Natural killer cell treated with Interleukin-12 subunit alpha and Interleukin-12 subunit beta and Interleukin-15 and Interleukin-18, amount 100 ng/mL, for 72 hours (primary cell): ENCODE measurements at places on chromosomes 3 and 15.

- no peak for DNase-seq
- no peak overlapping the region for H3K27ac ChIP-seq
- H3K4me3 ChIP-seq: no peak overlapping the region
Measured at GRCh38 chr3:187639927-187640568, 30.1 kb downstream of the SST start.

DNA sequence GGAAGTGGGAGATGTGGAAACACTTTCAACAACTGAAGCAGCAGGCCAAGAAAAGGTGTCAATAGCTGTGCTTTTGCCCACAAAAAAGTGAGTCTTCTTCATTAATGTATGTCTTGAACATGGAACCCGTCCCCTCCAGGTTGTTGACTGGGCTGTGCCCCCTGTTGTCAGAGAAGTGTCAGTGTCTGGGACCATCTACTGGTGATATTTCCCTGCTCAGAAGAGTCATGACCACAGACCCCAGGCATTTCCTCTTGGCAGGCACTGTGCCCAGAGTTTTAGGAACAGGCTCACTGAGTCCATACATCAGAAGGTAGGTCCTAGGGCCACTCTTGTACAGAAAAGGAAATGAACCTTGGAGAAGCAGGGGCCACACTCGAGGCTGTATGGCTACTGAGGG, 54.8 kb upstream of the LARS2 start:
- no peak overlapping the region for H3K27ac ChIP-seq
- DNase-seq: no peak
- H3K27me3 ChIP-seq: peaks cover 24% of the 10 kb centered on the region
- no peaks in the 10 kb centered on the region for H3K4me1 ChIP-seq
- H3K36me3 ChIP-seq: no peaks in the 10 kb centered on the region
- H3K4me3 ChIP-seq: no peak overlapping the region

DNA sequence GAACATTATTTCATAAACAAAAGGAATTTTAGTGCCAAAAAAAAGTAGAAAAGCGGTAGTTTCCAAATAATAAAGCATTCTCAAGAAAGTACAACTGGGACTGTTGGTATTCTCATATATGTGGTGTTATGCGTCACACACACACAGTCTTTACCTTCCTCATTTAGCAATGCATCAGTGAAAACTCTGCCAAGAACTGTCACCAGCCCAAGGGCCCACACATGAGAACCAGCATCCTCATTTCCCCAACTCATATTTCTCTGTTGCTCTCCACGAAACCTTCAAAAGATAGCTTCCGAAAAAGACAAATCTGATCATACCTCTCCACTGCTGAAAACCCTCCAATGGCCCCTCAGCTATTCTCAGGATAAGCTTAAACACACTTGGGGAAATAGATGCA, 150.7 kb downstream of the CADPS start:
- no peaks in the 10 kb centered on the region for H3K4me1 ChIP-seq
- H3K36me3 ChIP-seq: no peaks in the 10 kb centered on the region
- DNase-seq: no peak
- H3K27me3 ChIP-seq: no peaks in the 10 kb centered on the region

GRCh38 chr3:60102154-60102553, 1052.3 kb upstream of the CFAP20DC start:
- H3K4me3 ChIP-seq: no peak overlapping the region
- H3K4me1 ChIP-seq: peaks cover 16% of the 10 kb centered on the region
- no peaks in the 10 kb centered on the region for H3K27me3 ChIP-seq

GRCh38 chr3:33791477-33792166, 6.8 kb upstream of the PDCD6IP start:
- H3K4me3 ChIP-seq: peak overlapping the region; percentile 38
- H3K27ac ChIP-seq: peak overlapping the region; percentile 22
- H3K4me1 ChIP-seq: peaks cover 13% of the 10 kb centered on the region
- DNase-seq: peak; percentile 68
- no peaks in the 10 kb centered on the region for H3K36me3 ChIP-seq

- no peak overlapping the region for H3K4me3 ChIP-seq
- no peak for DNase-seq
- no peak overlapping the region for H3K27ac ChIP-seq
- peaks cover 10% of the 10 kb centered on the region for H3K4me1 ChIP-seq
- no peaks in the 10 kb centered on the region for H3K36me3 ChIP-seq
Measured at GRCh38 chr3:114155370-114155821, 23.5 kb downstream of the DRD3 start.

DNA sequence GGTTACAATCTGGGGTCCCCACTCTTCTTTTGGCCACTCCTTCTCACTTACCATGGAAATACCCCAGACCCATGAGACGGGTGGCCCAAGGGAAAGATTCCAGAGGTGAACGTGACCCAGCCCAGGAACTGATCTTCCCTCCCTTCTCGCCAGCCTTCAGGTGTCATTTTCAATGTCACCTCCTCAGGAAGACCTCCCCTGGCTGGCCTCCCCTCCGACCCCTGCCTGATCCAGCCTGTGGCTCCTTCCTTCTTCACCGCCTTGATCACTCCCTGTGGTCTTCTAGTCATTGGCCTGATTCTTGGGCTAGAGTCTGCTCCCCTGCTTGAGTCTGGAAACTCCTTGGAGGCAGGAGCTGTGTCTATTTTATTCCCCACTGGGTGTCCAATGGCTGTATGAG, 146.1 kb downstream of the SMAD6 start:
- H3K27me3 ChIP-seq: peaks cover 18% of the 10 kb centered on the region
- no peaks in the 10 kb centered on the region for H3K36me3 ChIP-seq

DNA sequence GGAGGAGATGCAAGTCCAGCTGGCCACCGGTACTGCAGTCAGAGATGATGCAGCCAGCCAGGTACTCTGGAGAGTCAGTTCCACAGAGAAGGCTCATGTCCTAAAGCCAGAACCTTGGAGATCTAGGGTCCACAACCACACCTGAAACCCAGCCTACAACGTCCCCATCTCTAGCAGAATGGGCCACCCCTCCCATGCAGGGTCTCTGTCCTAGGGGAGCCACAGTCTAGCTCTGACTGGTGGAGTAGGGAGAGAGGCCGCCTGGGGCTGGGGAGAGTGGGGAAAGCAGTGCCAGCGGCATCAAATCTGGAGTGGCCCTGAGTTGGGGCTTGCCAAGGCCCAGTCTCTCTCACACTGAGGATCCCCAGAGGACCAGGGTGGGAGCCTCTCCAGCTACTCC, 43.5 kb downstream of the PTH1R start:
- no peak for DNase-seq
- peaks cover 45% of the 10 kb centered on the region for H3K4me1 ChIP-seq
- no peak overlapping the region for H3K4me3 ChIP-seq
- H3K27me3 ChIP-seq: no peaks in the 10 kb centered on the region

GRCh38 chr3:71031181-71031580, 552.3 kb downstream of the FOXP1 start:
- H3K27me3 ChIP-seq: no peaks in the 10 kb centered on the region
- DNase-seq: no peak
- H3K36me3 ChIP-seq: no peaks in the 10 kb centered on the region
- peaks cover 45% of the 10 kb centered on the region for H3K4me1 ChIP-seq
- peak overlapping the region; percentile 64 for H3K27ac ChIP-seq
- H3K4me3 ChIP-seq: no peak overlapping the region

GRCh38 chr3:45798034-45798433, 1.7 kb upstream of the SLC6A20 start:
- peaks cover 12% of the 10 kb centered on the region for H3K4me1 ChIP-seq
- peaks cover 58% of the 10 kb centered on the region for H3K27me3 ChIP-seq
- H3K27ac ChIP-seq: no peak overlapping the region
- H3K36me3 ChIP-seq: no peaks in the 10 kb centered on the region
- DNase-seq: no peak

DNA sequence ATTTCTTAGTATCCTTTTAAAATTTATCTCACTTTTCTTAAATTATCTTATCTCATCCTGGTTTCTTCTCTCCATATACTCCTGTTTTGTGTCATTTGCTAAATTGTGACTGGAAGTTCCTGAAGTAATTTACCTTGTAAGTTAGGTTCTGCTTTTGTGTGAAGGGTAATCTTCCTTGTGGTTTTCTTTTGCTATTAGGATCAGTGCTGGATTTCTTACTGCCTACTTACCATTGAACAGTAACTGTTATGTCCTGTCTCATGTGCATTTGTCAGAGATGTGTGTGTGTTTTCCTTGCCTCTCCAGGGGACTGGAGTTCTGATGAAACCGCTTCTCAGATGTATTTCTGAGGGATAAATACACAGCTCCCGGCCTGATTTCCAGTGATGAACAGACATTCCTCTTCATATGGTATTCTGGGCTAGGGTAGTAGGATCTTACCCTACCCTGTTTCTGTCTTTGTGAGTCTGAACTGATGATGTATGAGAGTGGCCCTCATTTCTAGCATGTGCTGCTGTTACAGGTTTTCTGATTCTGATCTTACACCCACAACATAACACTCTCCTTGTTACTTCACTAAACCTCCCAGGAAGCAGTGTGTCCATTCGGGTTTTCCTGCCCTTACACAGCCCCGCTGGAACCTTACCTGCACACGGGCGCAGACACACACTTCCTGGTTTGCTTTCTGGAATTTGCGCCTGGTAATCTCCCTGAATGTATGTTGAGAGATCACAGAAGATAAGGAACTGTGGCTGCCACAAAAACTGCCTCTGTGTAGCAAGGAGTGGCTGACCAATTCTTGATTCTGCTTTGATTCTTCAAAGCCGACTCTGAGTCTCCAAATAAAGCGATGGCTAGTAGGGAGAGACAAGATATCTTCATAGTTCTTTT, 14.7 kb downstream of the PAK2 start:
- peaks cover 31% of the 10 kb centered on the region for H3K36me3 ChIP-seq
- H3K4me3 ChIP-seq: no peak overlapping the region
- peak overlapping the region; percentile 56 for H3K27ac ChIP-seq
- no peak for DNase-seq
- peaks cover 48% of the 10 kb centered on the region for H3K4me1 ChIP-seq

DNA sequence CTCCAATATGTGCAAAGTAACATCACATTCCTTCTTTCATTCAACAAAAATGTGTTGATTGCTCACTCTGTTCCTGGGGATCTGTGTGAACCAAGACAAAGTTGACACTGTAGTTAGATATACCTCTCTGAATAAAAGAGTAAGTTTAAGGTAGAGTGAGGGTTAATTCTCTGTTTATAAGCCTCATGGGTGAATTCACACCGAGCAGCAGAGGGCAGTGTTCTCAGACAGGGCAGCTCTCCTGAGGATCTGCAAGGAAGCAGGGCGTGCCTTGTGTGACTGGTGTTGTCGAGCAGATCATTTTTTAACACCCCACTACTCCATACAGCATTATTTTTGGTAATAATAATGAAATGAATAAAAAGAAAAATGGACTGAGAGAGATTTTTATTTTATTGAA, 34.4 kb downstream of the PAQR9 start:
- no peak overlapping the region for H3K4me3 ChIP-seq
- H3K27me3 ChIP-seq: peaks cover 15% of the 10 kb centered on the region
- no peaks in the 10 kb centered on the region for H3K36me3 ChIP-seq
- H3K4me1 ChIP-seq: no peaks in the 10 kb centered on the region
- no peak overlapping the region for H3K27ac ChIP-seq

DNA sequence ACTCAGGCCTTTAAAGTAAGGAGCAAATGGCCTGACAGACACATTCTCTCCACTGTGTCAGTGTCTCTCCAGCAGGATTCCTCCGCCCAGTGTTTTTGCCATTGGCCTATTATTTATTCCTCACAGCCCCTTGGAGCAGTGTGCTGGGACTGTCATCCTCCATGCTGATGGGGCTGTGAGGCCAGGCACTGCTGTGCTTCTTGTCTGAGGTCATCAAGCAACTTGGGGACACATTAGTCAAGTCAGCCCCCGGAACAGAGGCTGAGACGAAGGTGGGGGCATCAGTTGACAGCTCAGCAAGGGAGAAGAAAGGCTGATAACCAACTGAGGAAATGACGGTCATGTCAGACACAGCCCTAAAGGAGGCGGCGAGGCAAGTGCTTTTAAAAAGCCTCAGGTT, 67.4 kb downstream of the XXYLT1 start:
- H3K27ac ChIP-seq: peak overlapping the region; percentile 84
- DNase-seq: no peak
- H3K27me3 ChIP-seq: no peaks in the 10 kb centered on the region
- H3K4me1 ChIP-seq: peaks cover 23% of the 10 kb centered on the region
- peak overlapping the region; percentile 83 for H3K4me3 ChIP-seq

DNA sequence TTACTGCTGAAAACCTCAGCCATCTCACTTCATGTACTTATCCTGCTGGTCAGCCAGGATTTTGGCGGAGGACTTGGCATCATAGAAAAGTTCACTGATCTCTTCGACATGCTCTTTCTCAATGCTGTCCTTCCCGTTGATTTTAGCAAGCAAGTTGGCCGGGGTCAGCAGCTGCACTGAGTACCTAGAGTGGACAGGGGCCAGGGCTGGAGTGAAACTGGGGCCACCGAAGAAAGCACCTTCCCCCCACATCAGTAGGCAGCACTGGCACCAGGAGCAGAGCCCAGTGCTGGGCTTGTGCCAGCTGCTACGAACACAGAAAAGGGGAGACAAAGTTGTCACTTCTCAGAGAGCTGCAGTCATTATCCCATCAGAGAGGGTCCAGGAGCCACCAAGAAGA, 29.0 kb downstream of the SEC61A1 start:
- DNase-seq: no peak
- H3K27me3 ChIP-seq: no peaks in the 10 kb centered on the region
- H3K36me3 ChIP-seq: no peaks in the 10 kb centered on the region
- H3K27ac ChIP-seq: no peak overlapping the region
- H3K4me1 ChIP-seq: no peaks in the 10 kb centered on the region

- no peaks in the 10 kb centered on the region for H3K27me3 ChIP-seq
- H3K27ac ChIP-seq: no peak overlapping the region
- no peak for DNase-seq
- H3K4me1 ChIP-seq: no peaks in the 10 kb centered on the region
- H3K36me3 ChIP-seq: no peaks in the 10 kb centered on the region
Measured at GRCh38 chr3:173916799-173917198, 519.3 kb downstream of the NLGN1 start.

- no peak for DNase-seq
- H3K27me3 ChIP-seq: no peaks in the 10 kb centered on the region
- no peak overlapping the region for H3K27ac ChIP-seq
- no peaks in the 10 kb centered on the region for H3K36me3 ChIP-seq
Measured at GRCh38 chr3:171654809-171655208, 155.5 kb downstream of the PLD1 start.

- no peak for DNase-seq
- no peak overlapping the region for H3K27ac ChIP-seq
- no peaks in the 10 kb centered on the region for H3K4me1 ChIP-seq
- H3K27me3 ChIP-seq: no peaks in the 10 kb centered on the region
- no peak overlapping the region for H3K4me3 ChIP-seq
Measured at GRCh38 chr3:29903600-29903999, 622.7 kb downstream of the RBMS3 start.

DNA sequence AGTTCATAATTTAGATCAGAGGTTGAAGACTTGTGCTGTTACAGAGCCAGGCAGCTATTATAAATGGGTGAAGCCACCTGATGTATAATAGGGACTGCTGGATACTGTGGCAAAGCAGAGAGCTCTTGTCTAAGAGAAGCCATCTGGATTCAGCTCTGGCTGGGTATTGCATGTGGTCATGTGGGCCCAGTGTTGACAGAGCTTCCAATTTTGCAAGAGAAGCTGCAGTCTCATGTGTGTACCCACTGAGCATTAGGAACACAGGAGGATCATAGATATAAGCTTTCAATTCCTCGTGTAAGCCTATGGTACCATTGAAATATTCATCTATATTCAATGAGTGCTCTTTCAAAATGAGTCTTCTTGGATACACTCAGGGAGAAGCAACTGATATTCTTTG, 303.9 kb upstream of the SLCO3A1 start:
- H3K4me3 ChIP-seq: no peak overlapping the region
- no peaks in the 10 kb centered on the region for H3K36me3 ChIP-seq
- no peak overlapping the region for H3K27ac ChIP-seq
- peaks cover 10% of the 10 kb centered on the region for H3K27me3 ChIP-seq

- no peaks in the 10 kb centered on the region for H3K36me3 ChIP-seq
- no peaks in the 10 kb centered on the region for H3K27me3 ChIP-seq
- H3K4me1 ChIP-seq: no peaks in the 10 kb centered on the region
Measured at GRCh38 chr3:100875239-100875638, 118.0 kb downstream of the ABI3BP start.
